NCI-H226 (cell line): ENCODE measurements at places on chromosomes 4 and X.

- no peak for DNase-seq
Observed at GRCh38 chr4:33722800-33723516, 2521.4 kb downstream of the ARAP2 start.

DNA sequence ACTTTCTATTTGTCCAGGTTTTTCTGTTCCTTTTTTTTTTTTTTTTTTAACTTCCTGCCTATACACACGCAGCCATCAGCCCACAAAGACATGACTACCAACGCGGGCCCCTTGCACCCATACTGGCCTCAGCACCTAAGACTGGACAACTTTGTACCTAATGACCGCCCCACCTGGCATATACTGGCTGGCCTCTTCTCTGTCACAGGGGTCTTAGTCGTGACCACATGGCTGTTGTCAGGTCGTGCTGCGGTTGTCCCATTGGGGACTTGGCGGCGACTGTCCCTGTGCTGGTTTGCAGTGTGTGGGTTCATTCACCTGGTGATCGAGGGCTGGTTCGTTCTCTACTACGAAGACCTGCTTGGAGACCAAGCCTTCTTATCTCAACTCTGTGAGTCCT lies 2.1 kb downstream of the EBP start:
- DNase-seq = no peak

DNA sequence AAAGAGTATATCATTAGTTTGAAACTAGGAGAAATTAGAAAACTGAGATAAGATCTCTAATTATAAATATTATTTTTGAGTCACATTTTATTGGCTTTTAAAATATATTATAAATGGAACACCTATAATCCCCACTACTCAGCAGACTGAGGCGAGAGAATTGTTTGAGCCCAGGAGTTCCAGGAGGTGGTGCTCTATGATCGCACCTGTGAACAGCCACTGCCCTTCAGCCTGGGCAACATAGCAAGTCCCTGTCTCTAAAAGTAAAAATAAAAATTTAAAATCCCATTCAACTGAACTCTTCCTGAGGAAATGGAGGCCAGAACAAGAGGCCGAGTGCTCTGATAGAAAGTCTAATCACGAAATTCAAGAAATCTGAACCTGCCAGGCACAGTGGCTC lies 6.3 kb upstream of the C4orf36 start:
- DNase-seq = no peak

DNA sequence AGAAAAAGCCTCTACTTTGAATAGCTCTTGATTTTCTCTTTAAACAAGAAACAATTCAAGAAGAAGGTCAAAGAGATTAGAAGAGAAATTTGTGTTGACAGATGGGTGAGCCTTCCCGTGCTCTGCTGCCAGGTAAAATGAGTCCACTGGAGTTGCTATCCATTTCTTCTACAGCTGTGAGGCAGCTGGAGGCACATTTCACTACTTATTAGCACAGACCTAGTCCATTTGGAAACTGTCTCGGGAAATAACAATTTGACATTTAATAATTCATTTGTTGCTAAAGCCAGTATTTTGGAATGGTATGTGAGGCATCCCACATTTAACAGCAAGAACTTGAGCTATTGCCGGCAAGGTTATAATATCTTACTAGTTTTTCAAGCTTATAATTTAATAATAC lies 396.8 kb upstream of the GRIA3 start:
- DNase-seq = no peak

GRCh38 chr4:168817370-168817769 lies 192.7 kb downstream of the CBR4 start:
- DNase-seq = no peak
